Thyroid gland (tissue), 4 donors: ENCODE measurements at places on chromosomes 5 and 9.

DNA sequence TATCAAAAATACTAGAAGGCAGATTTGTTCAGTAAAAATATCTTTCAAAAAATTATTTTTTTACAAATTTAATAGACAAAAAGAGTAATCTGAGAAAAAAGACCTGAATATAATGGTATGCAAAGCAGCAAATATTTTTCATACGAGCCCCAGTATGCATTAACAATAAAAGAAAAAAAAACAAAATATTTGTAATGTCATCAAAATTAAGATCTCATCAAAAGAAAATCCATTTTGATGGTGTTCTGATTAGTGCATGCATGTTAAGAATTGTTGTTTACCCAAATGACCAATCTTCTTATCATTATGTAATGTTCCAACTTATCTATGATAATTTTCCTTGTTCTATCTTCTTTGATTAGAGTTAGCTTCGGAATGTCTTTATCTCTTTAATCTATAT is 106.1 kb downstream of the CDH9 start:
- H3K36me3 ChIP-seq = no peaks in the 10 kb centered on the region
- H3K27ac ChIP-seq = no peak overlapping the region
- no peak for DNase-seq
- H3K4me1 ChIP-seq = no peaks in the 10 kb centered on the region
- no peaks in the 10 kb centered on the region for H3K27me3 ChIP-seq

DNA sequence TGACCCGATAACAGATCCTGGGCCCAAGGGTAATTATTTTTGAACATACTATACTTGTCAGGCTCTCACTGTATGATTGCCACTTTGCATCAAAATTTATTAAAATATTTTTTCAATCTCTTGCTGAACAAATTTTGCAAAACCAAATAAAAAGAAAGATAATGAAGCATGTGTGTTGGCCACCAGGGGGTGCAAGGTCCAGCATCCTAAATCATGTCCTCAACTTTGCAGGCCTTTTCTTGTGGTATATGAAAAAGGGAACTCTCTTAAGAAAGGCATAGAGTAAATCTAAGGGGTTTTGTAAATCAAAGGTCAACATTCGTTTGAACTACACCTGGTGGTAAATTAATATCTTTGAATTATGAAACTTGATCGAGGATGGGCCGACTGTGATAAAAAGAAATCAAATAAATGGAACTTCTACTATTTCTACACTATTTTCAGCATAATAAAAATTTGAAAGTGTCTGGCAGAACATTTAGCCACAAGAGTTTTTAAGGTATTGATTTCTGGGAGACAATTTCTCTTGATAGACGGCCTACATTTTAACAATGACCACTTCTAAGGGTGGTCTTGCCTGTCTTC is 676.5 kb downstream of the DMRTA1 start:
- H3K4me1 ChIP-seq = no peaks in the 10 kb centered on the region
- no peaks in the 10 kb centered on the region for H3K27me3 ChIP-seq
- no peaks in the 10 kb centered on the region for H3K36me3 ChIP-seq
- peak; percentile 23 for DNase-seq
- H3K4me3 ChIP-seq = no peak overlapping the region
- H3K27ac ChIP-seq = no peak overlapping the region

GRCh38 chr9:2477755-2478154 is 143.8 kb upstream of the VLDLR start:
- no peaks in the 10 kb centered on the region for H3K27me3 ChIP-seq
- H3K4me1 ChIP-seq = peaks cover 18% of the 10 kb centered on the region
- DNase-seq = no peak
- H3K27ac ChIP-seq = peak overlapping the region; percentile 23
- H3K36me3 ChIP-seq = no peaks in the 10 kb centered on the region

DNA sequence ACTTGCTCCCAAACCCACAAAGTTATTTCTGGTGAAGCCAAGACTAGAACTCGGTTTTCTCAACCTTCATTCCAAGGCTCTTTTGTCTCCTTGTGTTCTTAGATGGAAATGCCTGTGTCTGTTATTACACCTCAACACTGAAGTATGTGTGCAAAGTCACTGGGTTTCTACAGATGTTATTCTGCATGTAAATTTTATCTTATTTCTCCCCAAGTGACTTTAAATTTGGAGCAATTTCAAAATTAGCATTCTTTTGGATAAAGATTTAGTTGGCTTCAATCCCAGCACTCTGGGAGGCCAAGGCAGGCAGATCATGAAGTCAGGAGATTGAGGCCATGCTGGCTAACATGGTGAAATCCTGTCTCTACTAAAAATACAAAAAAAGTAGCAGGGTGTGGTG is 104.4 kb upstream of the GNA14 start:
- no peaks in the 10 kb centered on the region for H3K36me3 ChIP-seq
- H3K27ac ChIP-seq = no peak overlapping the region
- no peaks in the 10 kb centered on the region for H3K27me3 ChIP-seq
- H3K4me3 ChIP-seq = no peak overlapping the region
- DNase-seq = peak; percentile 7

DNA sequence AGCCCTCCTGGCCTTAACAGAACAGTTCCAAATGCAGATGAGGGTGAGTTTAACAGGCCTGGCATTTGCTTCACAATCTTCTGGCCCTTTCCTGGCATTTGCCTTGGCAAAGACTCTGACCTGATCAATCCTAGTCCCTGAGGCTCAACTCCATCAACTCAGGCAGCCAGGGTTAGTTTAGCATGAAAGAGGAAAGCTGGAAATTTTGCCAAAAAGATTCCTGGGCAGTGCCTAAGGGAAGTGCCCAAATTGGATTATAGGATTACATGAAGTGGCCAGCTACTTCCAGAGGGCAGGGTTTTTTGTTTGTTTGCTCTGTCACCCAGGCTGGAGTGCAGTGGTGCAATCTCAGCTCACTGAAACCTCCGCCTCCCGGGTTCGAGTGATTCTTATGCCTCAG is 36.8 kb downstream of the PCDHAC2 start:
- peaks cover 38% of the 10 kb centered on the region for H3K4me1 ChIP-seq
- no peaks in the 10 kb centered on the region for H3K27me3 ChIP-seq
- no peaks in the 10 kb centered on the region for H3K36me3 ChIP-seq
- H3K27ac ChIP-seq = no peak overlapping the region
- H3K4me3 ChIP-seq = no peak overlapping the region

DNA sequence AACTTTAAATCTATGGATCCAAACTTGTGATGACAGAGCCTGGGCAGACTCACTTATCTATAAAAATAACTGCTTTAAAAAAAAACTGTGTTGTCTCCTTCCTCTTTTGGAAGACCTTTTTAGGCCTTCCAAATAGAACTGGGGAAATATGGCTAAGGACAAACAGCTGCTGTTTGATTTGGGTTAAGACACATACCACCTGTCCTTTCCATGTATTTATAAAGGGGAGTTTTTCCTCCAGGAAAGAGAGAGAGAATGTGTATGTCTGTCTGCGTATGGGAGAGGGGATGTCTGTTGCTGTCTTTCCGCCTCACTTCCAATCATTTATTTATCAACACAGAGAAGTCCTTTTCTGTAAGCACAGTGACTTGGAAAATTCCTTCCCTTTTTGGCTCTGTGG is 2.8 kb downstream of the ARHGEF37 start:
- H3K4me1 ChIP-seq = peaks cover 7% of the 10 kb centered on the region
- H3K27ac ChIP-seq = no peak overlapping the region
- no peak overlapping the region for H3K4me3 ChIP-seq
- no peak for DNase-seq
- H3K27me3 ChIP-seq = no peaks in the 10 kb centered on the region

DNA sequence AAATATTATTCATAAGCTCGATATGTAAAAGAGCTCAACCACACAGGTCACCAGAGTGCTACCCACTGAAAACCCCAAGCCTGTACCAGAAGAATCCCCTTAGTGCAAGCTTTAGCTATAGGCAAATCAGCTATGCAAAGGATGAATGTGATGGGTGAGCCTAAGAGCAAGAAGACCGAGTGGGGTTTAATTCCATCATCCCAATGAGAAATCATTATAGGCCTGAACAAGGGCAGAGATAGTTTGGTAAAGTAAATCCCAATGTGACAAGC is 21.8 kb downstream of the ELOVL7 start:
- H3K4me3 ChIP-seq = no peak overlapping the region
- no peak overlapping the region for H3K27ac ChIP-seq
- no peak for DNase-seq
- no peaks in the 10 kb centered on the region for H3K4me1 ChIP-seq
- H3K36me3 ChIP-seq = no peaks in the 10 kb centered on the region
- no peaks in the 10 kb centered on the region for H3K27me3 ChIP-seq

GRCh38 chr9:5953743-5954707 is 61.4 kb downstream of the RANBP6 start:
- H3K27ac ChIP-seq = no peak overlapping the region
- no peak overlapping the region for H3K4me3 ChIP-seq
- peaks cover 11% of the 10 kb centered on the region for H3K4me1 ChIP-seq
- no peaks in the 10 kb centered on the region for H3K36me3 ChIP-seq
- no peak for DNase-seq
- no peaks in the 10 kb centered on the region for H3K27me3 ChIP-seq

GRCh38 chr5:76401801-76402250 is 1.3 kb upstream of the IQGAP2 start:
- H3K27ac ChIP-seq = peak overlapping the region; percentile 86
- H3K36me3 ChIP-seq = no peaks in the 10 kb centered on the region
- H3K4me3 ChIP-seq = no peak overlapping the region
- DNase-seq = no peak
- no peaks in the 10 kb centered on the region for H3K27me3 ChIP-seq

GRCh38 chr9:99192786-99193465 is 28.8 kb downstream of the ALG2 start:
- no peaks in the 10 kb centered on the region for H3K27me3 ChIP-seq
- no peak overlapping the region for H3K4me3 ChIP-seq
- no peak overlapping the region for H3K27ac ChIP-seq
- H3K4me1 ChIP-seq = peaks cover 15% of the 10 kb centered on the region
- no peak for DNase-seq

- no peak overlapping the region for H3K4me3 ChIP-seq
- no peaks in the 10 kb centered on the region for H3K27me3 ChIP-seq
- H3K36me3 ChIP-seq = no peaks in the 10 kb centered on the region
- peak; percentile 45 for DNase-seq
Measured at GRCh38 chr9:83032065-83032625, 30.8 kb downstream of the RASEF start.

GRCh38 chr5:136802383-136802782 is 437.0 kb upstream of the TRPC7 start:
- peak; percentile 19 for DNase-seq
- H3K27me3 ChIP-seq = no peaks in the 10 kb centered on the region
- no peaks in the 10 kb centered on the region for H3K4me1 ChIP-seq

DNA sequence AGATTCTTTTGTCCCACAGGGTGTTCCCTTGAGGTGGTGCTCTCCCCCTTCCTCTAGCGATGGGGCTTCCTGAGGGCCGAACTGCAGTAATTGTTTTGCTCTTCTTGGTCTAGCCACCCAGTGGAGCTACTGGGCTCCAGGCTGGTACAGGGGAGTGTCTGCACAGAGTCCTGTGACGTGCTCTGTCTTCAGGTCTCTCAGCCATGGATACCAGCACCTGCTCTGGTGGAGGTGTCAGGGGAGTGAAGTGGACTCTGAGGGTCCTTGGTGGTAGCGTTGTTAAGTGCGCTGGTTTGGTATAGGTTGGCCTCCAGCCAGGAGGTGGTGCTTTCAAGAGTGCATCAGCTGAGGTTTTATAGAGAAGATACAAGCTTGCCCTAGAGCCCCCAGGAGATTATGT is 20.4 kb upstream of the CEP72 start:
- H3K27ac ChIP-seq = no peak overlapping the region
- H3K4me1 ChIP-seq = no peaks in the 10 kb centered on the region
- DNase-seq = no peak
- H3K36me3 ChIP-seq = no peaks in the 10 kb centered on the region
- H3K27me3 ChIP-seq = no peaks in the 10 kb centered on the region

GRCh38 chr5:44402084-44402483 is 12.9 kb upstream of the FGF10 start:
- DNase-seq = no peak
- no peaks in the 10 kb centered on the region for H3K36me3 ChIP-seq
- H3K4me1 ChIP-seq = no peaks in the 10 kb centered on the region

GRCh38 chr9:114256827-114257328 is 66.0 kb upstream of the ORM1 start:
- no peaks in the 10 kb centered on the region for H3K4me1 ChIP-seq
- no peak for DNase-seq
- no peaks in the 10 kb centered on the region for H3K36me3 ChIP-seq
- no peaks in the 10 kb centered on the region for H3K27me3 ChIP-seq
- H3K27ac ChIP-seq = no peak overlapping the region
- no peak overlapping the region for H3K4me3 ChIP-seq

GRCh38 chr9:112439171-112439570 is 47.5 kb upstream of the KIAA1958 start:
- no peak overlapping the region for H3K4me3 ChIP-seq
- no peaks in the 10 kb centered on the region for H3K4me1 ChIP-seq
- no peaks in the 10 kb centered on the region for H3K27me3 ChIP-seq
- no peaks in the 10 kb centered on the region for H3K36me3 ChIP-seq
- no peak overlapping the region for H3K27ac ChIP-seq

GRCh38 chr5:75510836-75511434 is 494 bp downstream of the CERT1 start:
- H3K27ac ChIP-seq = peak overlapping the region; percentile 92
- no peaks in the 10 kb centered on the region for H3K36me3 ChIP-seq
- no peaks in the 10 kb centered on the region for H3K27me3 ChIP-seq
- H3K4me3 ChIP-seq = peak overlapping the region; percentile 76
- peaks cover 29% of the 10 kb centered on the region for H3K4me1 ChIP-seq

GRCh38 chr9:79353856-79354520 is 217.8 kb upstream of the TLE4 start:
- H3K36me3 ChIP-seq = no peaks in the 10 kb centered on the region
- H3K27ac ChIP-seq = no peak overlapping the region
- no peaks in the 10 kb centered on the region for H3K27me3 ChIP-seq
- no peak for DNase-seq

DNA sequence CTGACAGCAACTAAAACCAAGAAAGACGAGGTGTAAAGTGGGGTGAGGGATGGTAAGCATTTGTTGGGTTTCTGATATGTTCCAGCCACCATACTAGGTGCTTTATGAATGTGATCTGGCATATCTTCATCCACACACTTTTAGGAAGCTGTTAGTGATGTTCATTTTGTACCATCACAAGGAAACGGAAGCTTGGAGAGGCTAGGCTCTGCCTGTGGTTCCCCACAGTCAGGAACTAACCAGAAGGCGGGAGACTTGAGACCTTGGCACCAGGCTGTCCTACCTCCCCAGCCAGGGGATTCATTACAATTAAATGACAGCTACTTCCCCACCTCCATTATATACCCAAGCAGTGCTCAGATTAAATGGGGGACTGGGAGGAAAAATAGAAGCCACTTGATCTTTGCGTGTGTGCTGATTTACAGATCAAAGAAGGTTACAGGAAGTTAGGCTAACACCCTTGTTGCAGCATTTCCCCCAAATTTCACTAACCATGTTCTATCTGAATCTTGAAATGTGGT is 43.0 kb downstream of the SFXN1 start:
- no peaks in the 10 kb centered on the region for H3K27me3 ChIP-seq
- no peak overlapping the region for H3K4me3 ChIP-seq
- H3K27ac ChIP-seq = no peak overlapping the region
- DNase-seq = no peak
- H3K4me1 ChIP-seq = no peaks in the 10 kb centered on the region

DNA sequence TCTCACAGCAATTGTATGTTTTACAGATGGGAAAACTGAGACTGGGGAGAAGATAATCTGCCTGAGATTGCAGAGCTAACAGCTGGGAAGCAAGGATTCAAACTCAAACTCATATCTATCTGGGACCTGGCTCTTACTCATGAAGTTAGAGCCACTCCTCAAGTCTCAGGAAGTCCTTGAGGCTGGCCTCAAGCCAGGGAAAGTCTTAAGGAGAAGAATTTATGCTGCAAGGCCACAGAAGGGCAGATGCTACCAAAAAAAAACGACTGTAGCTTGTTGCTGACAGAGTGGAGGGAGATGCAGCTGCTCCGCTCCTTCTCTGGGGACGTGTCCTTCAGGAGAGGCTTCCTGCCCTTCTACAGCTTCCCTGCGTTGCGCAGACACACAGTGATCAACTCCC is 39.8 kb downstream of the BARHL1 start:
- H3K27ac ChIP-seq = no peak overlapping the region
- H3K4me3 ChIP-seq = no peak overlapping the region
